ENCODE measurements at places on chromosomes 7 and 10.

DNA sequence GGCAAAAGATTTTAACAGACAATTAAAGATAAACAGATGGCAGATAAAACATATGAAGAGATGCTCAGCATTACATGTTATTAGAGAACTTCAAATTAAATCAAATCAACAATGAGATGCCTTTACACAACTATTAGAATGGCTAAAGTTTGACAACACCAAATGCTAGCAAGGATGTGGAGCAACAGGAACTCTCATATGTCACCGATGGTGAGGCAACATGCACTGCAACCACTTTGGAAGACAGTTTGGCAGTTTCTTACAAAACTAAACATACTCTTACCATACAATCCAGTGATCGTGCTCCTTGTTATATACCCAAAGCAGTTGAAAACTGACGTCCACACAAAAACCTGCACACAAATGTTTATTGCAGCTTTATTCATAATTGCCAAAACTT is 13.7 kb upstream of the ATE1 start:
- DNase-seq, result no peak

DNA sequence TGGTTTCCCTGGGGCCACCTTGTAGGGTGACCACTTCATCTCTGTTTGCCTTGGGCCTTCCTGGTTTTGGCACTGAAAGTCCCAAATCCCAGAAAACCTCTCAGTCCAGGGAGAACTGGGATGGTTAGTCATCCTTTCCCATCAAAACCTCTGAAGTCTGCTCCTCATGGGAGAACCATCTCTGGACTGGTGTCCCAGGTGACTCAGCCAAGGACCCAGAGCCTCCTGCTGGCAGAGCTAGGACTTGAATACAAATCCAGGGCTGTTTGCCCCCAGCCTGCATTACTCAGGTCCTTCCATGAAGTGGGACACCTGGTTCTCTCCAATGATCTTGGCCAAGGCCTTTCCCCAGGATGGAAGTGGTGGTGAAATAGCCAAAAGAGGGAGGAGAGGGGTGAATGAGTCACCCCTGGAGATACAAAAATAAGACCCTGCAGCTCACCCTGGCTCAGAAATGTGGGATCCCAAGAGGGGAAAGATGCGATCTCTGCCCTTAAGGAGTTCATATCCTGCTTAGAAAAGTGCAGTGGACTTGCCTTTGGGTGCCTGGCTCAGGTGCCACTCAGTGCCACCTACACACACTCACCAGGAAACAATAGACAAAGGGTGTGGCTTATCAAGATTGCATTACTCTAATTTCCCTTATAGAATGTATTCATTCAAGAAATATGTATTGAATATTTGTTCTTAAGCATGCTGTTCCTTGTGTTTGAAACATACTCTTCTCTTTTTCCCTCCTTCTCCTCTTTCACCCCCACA is 22.0 kb downstream of the ADRA2A start:
- no peak for DNase-seq

- no peak for DNase-seq
Measured at GRCh38 chr7:111775206-111775605, 212.9 kb upstream of the IMMP2L start.

DNA sequence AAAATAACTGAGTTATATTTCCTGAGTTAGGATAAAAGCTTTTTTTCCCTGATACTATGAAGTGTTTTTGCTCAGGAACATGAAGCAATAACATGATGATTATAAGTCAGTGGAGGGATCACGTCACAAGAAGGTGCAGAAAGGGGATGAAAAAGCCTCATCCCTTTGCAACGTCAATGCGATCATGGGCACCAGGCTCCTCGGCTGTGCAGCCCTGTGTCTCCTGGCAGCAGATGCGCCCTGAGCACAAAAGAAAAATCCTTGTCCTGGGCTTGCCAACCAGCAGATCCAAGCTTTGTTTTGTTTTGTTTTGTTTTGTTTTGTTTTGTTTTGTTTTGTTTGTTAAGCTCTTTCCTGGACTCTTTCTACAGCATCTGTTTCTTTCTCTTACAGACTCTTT is 103.5 kb upstream of the PRSS1 start:
- no peak for DNase-seq

GRCh38 chr10:99621454-99622251 is 1.4 kb upstream of the SLC25A28 start:
- DNase-seq, result no peak

- no peak for DNase-seq
Measured at GRCh38 chr7:94392393-94392786, 2.3 kb upstream of the COL1A2 start.

DNA sequence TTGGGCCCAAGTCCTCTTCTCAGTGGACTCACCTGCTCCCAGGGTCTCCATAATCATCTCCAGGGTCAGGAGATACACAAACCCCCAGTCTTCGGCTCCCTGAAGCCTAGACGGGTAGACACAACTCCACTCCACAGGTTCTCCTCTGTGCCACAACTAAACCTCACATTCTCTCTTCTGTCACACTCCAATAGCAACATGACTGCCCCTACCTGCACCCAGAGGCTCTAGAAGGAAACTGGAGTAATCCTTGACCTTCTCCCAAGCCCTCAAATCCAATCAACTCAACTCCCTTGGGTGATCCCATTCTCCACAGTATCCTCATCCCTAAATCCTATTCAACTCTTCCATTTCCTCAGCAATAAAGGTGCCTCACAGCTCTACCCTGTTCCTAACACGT is 16.2 kb downstream of the HNRNPF start:
- no peak for DNase-seq

GRCh38 chr10:14476641-14477407 is 146.1 kb upstream of the FRMD4A start:
- DNase-seq, result no peak

- DNase-seq, result no peak
Measured at GRCh38 chr7:134690016-134690415, 43.4 kb downstream of the BPGM start.

DNA sequence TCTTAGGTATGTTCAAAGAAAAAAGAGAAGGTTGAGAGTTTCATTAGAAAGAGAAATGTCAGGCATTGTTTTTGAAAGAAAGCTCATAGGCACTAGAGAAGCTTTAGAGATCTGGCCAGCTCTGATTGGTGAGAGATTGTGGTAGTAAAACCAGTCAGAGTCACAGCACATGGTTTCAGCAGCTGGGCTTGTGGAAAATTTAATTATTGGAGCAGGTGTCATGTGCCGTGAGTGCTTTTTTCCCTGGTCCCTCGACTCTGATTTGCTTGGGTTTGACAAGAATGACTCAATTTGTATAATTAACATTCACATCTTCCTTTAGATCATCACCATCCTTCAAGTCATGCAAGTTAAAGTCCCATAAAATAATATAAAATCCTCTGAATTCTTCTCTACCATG is 35.2 kb downstream of the MRPL32 start:
- no peak for DNase-seq

GRCh38 chr7:70615066-70615606 is 516.8 kb upstream of the GALNT17 start:
- DNase-seq, result no peak

DNA sequence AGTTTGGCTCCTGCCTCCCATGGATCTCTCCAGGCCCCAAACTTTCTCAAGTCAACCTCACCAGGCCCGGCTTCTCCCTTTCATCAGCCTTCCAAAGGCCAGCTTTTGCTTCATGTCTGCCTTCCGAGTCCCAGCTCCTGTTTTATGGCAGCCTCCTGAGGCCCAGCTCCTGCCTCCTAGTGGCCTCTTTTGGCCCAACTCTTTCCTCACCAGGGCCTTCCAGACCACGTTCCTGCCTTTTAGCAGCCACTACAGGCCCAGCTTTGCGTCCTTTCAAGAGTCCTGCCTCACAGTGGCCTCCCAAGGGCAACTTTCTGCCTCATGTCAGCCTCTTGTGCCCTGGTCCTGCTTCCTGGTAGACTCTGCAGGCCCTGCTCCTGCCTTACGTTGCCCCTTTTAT is 15.3 kb upstream of the TMEM248 start:
- no peak for DNase-seq

GRCh38 chr7:40584667-40585433 is 450.0 kb downstream of the SUGCT start:
- no peak for DNase-seq

GRCh38 chr7:159310457-159311171 is 165.9 kb upstream of the VIPR2 start:
- no peak for DNase-seq

- DNase-seq, result no peak
Measured at GRCh38 chr10:77156406-77156879, 481.2 kb downstream of the KCNMA1 start.

DNA sequence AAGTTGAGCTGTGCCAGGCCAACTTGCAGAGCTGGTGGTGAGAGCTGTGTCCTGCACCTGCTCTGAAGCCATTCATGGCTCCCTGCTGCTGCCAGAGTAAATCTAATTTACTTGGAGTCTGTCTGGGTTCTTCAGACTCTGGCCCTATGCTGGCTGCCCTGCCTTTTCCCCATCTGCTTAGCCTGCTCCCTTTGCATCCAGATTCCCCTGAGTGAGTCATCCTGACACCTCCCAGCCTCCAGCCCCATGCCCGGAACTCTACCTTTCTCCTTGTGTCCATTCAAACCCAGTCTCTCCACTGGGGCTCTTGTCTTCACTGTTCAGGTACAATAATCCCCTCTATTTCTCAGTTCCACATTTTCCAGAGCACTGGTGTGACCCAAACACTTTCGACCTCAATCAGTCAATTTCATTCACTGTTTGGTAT is 434.4 kb upstream of the ZMIZ1 start:
- DNase-seq, result no peak

- DNase-seq, result no peak
Measured at GRCh38 chr10:107481224-107481623, 316.7 kb upstream of the SORCS1 start.

GRCh38 chr10:24210501-24210900 is 1.6 kb downstream of the KIAA1217 start:
- DNase-seq, result no peak

DNA sequence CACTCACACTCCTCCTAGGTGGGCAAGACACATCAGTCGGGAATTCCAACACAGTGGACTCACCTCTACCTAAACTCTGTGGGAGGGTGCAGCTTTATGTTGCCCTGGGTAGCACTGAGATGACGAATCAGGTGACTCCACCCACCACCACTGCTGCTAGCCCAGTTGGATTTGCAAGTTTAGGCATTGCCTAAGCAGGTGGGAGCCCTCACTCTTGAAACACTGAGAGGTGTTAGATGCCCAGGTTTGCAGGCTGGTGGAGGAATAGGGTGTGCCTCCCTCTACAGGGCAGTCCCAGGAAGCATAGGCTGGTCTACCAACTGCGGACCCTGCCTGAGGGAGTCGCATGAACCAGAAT is 708.9 kb downstream of the POM121L12 start:
- no peak for DNase-seq

- no peak for DNase-seq
Measured at GRCh38 chr7:25289518-25289917, 61.2 kb upstream of the NPVF start.

DNA sequence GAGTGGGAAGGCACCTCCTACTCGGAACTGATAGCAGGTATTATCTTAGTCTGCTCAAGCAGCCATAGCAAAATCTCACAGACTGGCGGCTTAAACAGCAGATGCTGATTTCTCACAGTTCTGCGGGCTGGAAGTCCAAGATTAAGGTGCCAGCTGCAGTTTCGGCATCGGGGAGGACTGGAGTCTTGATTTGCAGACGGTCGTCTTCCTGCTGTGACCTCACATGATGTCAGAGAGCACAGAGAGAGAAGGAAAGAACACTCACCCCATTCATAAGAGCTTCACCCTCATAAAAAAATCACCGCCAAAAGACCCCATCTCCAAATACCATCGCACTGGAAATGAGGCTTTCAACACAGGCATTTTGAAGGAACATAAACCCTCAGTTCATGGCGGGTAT is 216.5 kb upstream of the PITRM1 start:
- no peak for DNase-seq

DNA sequence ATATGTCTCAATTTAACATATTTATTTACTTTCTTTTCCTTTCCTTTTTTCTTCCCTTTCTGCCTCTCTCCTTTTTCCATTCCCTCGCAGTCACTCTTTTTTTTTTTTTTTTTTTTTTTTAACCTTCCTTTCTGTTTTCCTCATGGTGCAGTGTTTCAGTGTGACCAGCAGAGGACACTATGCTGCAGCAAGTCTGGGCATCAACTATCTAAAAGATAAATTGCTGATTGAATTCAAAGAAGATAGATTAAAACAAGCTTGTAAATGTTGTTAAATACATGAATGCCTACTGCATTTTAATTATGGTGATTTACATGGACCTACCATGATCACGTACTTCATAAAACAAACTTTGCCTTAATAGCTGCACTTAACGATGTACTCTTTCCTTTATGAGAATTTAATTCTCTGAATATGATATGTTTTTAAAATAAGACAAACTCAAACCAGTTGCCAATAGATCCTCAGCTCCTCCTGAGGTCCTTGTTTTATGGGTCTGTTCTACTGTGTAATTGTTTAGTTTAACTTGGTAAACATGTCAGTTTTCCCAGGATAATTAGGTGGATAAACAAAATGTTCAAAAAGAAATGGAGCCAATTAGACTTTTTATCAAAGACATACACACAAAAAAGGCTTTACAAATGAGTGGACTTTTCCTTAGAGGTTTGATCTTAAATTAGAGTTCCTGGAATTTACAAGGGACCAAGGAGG is 101.0 kb upstream of the AGR3 start:
- no peak for DNase-seq

- no peak for DNase-seq
Measured at GRCh38 chr7:5284304-5285281, 1.9 kb downstream of the SLC29A4 start.

DNA sequence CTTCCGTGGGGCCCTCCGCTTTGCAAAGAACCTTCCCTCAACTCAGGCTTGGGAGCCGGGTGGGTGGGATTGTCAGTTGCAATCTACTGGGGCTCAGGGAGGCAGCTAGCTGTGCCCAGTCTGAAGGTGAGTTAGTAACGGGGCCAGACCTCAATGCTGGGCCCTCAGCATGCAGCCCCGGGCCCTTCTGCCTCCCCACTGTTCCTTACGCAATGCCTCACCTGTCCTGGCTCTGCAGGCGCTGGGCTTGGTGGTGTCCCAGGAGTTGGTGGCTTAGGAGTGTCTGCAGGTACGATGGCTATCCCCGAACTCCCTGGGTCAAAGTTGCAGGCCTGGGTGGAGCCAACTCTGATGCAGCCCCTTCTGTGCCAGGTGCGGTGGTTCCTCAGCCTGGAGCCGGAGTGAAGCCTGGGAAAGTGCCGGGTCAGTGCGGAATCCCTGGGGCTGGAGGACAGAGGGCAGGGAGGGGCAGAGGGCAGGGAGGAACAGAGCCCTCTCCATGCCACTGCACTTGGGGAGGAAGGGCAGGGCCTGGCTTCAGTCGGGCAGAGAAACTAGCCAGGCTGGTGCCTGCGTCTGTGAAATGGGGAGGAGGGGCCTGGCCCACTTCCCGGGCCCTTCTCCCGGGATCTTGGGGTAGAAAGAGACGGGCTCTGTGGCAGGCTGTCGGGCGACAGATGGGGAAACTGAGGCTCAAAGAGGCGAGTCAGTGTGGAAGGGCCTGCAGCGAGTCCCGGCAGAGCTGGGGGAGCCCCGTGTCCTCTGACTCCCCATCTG is 15.0 kb downstream of the ELN start:
- no peak for DNase-seq

All from effector memory CD4-positive, alpha-beta T cell (primary cell).